ENCODE measurements at places on chromosomes 1 and 21. TPM values are rescaled to one million over a fixed set of nuclear protein-coding genes. Genes with fewer than 3 reads are reported as not detected.

GRCh38 chr1:21089731-21090130 lies 87.0 kb downstream of the EIF4G3 start:
- no peak overlapping the region for H3K4me3 ChIP-seq
- peaks cover 18% of the 10 kb centered on the region for H3K36me3 ChIP-seq

- H3K4me3 ChIP-seq, result no peak overlapping the region
- H3K36me3 ChIP-seq, result no peaks in the 10 kb centered on the region
- no peaks in the 10 kb centered on the region for H3K4me1 ChIP-seq
- H3K27me3 ChIP-seq, result no peaks in the 10 kb centered on the region
- no peak for DNase-seq
These were observed 1361.7 kb upstream of the B3GALT2 start for GRCh38 chr1:194548071-194548470.

GRCh38 chr1:7281821-7282220 lies 489.3 kb upstream of the VAMP3 start:
- H3K27me3 ChIP-seq, result peaks cover 19% of the 10 kb centered on the region
- H3K27ac ChIP-seq, result no peak overlapping the region
- H3K4me3 ChIP-seq, result no peak overlapping the region
- no peak for DNase-seq

- DNase-seq, result no peak
- no peak overlapping the region for H3K27ac ChIP-seq
- H3K36me3 ChIP-seq, result no peaks in the 10 kb centered on the region
- peaks cover 54% of the 10 kb centered on the region for H3K27me3 ChIP-seq
- no peaks in the 10 kb centered on the region for H3K4me1 ChIP-seq
These were observed 94.4 kb upstream of the IGSF21 start for GRCh38 chr1:18013216-18013615.

DNA sequence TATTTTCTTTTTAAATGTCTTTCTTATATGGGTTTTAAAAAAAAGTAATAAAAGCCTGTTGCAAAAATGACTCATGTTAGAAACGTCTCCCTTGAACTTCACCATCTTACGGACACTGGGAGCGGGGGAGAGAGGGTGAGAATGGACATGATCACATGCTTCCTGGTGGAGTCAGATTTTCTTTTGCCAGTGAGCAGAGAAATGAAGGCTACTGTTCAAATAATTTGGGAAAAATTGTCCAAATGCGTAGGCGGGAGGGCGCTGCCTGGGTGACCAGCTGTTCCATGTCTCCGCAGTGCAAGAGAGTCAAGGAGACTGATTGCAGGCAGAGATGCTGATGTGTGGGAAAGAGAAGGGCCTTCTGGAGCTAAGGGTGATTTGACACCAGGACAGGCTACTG lies 23.1 kb downstream of the EIF2D start:
- no peak overlapping the region for H3K4me3 ChIP-seq
- DNase-seq, result peak; percentile 31
- peaks cover 40% of the 10 kb centered on the region for H3K4me1 ChIP-seq
- peak overlapping the region; percentile 30 for H3K27ac ChIP-seq
- H3K36me3 ChIP-seq, result peaks cover 92% of the 10 kb centered on the region

GRCh38 chr1:178847396-178847849 lies 23.5 kb downstream of the ANGPTL1 start:
- H3K27me3 ChIP-seq, result no peaks in the 10 kb centered on the region
- H3K36me3 ChIP-seq, result no peaks in the 10 kb centered on the region
- DNase-seq, result no peak

DNA sequence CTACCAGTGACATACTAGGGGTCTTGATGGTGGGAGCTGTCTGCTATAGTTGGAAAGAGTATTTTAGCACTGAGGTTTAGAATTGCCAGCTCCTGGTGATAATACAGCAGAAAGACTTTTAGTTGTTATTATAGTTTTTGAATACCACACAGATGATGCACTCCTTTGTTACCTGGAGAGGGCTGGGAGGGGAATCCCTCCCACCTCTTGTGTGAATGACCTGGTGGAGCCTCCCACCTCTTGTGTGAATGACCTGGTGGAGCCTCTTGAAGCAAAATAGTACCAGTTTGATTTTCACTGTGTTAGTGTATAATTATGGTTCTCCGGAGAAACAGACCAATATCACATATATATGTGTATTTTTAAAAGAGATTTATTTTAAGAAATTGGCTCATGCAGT lies 3.3 kb downstream of the DISP1 start:
- peak overlapping the region; percentile 56 for H3K27ac ChIP-seq
- H3K4me1 ChIP-seq, result peaks cover 11% of the 10 kb centered on the region
- no peak for DNase-seq

GRCh38 chr1:205805082-205805711 lies 7.8 kb downstream of the SLC41A1 start:
- H3K27me3 ChIP-seq, result no peaks in the 10 kb centered on the region
- H3K36me3 ChIP-seq, result no peaks in the 10 kb centered on the region
- H3K4me1 ChIP-seq, result peaks cover 31% of the 10 kb centered on the region
- H3K27ac ChIP-seq, result no peak overlapping the region

DNA sequence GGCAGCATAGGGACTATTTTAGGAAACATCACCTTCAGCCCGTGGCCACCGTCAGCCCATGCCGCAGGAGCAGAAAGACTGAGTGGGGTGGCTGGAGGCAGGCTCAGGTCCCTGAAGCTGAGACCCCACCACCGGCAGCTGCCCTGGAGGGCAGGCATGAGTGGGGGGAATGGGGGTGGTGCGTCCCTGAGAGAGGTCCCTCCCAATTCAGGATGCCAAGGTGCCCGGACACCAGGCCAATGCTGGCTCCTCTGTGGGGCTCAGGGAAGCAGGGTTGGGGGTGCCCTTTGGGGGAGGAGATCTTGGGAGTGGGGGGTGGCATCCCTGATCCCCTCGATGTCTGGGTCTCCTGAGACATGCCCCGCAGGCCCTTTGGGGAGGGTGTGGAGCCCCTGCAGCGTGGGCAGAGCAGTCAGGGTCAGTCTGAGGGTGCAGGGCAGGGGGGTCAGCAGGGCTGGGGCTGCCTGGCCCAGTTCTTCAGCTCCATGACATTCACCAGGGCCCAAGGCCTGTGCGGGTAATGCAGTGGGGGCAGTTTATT lies 998 bp upstream of the TTC34 start:
- DNase-seq, result no peak
- H3K36me3 ChIP-seq, result no peaks in the 10 kb centered on the region
- H3K4me3 ChIP-seq, result no peak overlapping the region
- H3K27me3 ChIP-seq, result peaks cover 86% of the 10 kb centered on the region

DNA sequence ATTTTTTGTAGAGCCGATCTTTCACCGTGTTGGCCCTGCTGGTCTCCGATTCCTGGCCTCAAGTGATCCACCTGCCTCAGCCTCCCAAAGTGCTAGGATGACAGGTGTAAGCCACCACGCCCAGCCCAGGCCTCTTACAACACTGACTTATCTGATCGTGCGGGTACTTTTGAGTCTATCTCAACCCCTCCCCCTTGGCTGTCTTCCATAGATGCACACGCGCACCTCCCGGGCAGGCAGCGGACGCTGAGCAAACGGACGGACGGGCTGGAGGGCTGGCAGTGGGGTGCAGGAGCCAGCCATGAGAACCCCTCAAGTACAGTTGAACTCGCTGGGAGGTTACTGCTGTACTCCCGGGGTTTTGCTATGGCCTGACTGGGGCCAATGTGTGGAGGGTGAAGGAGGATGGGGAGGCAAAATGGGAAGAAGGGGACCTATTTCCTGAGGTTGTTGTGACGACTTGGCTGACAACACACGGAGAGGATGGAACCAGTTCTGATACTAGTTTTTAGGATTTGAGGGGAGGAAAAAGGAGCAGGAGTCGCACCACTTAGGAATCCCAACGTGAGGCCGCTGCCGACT lies 959 bp downstream of the CD58 start:
- DNase-seq, result peak; percentile 37
- peaks cover 66% of the 10 kb centered on the region for H3K4me1 ChIP-seq
- no peaks in the 10 kb centered on the region for H3K36me3 ChIP-seq
- peak overlapping the region; percentile 86 for H3K4me3 ChIP-seq
- no peaks in the 10 kb centered on the region for H3K27me3 ChIP-seq
- H3K27ac ChIP-seq, result peak overlapping the region; percentile 97

- H3K27me3 ChIP-seq, result no peaks in the 10 kb centered on the region
- no peak overlapping the region for H3K27ac ChIP-seq
- DNase-seq, result no peak
- no peaks in the 10 kb centered on the region for H3K36me3 ChIP-seq
These were observed 79.6 kb downstream of the NKAIN1 start for GRCh38 chr1:31159869-31160611.

DNA sequence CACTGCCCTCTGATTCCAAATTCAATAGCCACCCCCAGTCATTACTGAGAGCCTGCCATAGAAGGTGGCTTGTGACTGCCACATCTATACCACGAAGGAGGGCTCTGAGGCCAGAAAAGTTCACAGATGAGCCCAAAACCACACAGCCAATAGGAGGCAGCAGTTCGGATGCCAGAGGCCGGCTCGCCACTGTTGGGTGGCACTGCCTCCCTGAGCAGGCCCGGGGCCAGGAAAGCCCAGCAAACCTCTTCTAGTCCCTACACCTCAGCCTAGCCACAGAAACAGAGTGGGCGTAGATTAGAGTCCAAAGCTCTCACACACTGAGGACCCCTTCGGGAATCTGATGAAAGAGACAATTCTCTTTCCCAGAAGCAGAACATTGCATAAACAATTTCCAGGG lies 5.9 kb upstream of the CAMK2N1 start:
- peaks cover 58% of the 10 kb centered on the region for H3K27me3 ChIP-seq
- DNase-seq, result no peak
- H3K36me3 ChIP-seq, result no peaks in the 10 kb centered on the region
- no peak overlapping the region for H3K27ac ChIP-seq
- peaks cover 6% of the 10 kb centered on the region for H3K4me1 ChIP-seq

GRCh38 chr21:45820171-45821091 lies 161.1 kb upstream of the COL6A1 start:
- H3K36me3 ChIP-seq, result no peaks in the 10 kb centered on the region
- peak; percentile 93 for DNase-seq
- H3K27me3 ChIP-seq, result no peaks in the 10 kb centered on the region
- no peak overlapping the region for H3K4me3 ChIP-seq

GRCh38 chr1:38029685-38030511 lies 16.7 kb downstream of the POU3F1 start:
- DNase-seq, result no peak
- H3K27me3 ChIP-seq, result peaks cover 21% of the 10 kb centered on the region

DNA sequence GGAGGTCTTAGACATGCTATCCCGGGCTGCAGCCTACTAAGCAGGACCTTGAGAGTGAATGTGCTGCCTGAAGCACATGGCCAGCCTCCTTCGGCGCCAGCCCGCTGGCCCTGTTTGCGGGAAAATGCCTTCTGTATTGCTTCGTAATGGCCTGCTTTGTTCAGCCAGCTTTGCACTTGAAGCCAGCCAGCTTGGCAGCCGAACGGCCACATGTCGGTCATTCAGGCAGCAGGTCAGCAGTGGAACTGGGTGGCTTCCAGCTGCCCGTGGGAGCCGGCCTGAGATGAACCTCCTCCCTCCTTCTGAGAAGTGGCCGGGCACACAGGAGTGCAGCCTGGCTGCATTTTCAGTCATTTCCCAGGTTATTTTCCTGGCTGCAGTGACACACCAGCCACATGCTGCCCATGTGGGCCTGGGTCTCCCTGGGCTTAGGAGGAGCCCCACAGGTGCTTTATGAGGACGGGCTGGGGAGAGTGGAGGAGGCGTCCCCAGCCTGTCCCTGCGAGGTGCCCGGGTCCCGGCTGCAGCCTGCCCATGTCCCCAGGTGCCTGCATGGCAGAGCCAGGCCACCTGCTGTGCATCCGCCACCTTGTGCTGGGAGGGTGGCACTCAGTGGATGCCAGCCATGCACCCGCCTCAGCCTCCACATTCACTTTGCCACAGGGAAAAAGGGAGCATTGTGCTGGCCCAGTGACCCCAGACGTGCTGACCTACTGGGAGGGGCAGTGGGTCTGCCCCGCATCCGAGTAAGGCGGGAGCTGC lies 103.5 kb downstream of the SIK1 start:
- no peak overlapping the region for H3K27ac ChIP-seq
- H3K4me1 ChIP-seq, result peaks cover 9% of the 10 kb centered on the region
- H3K27me3 ChIP-seq, result no peaks in the 10 kb centered on the region
- no peak for DNase-seq
- no peaks in the 10 kb centered on the region for H3K36me3 ChIP-seq

GRCh38 chr1:50553921-50554320 lies 130.7 kb upstream of the DMRTA2 start:
- no peaks in the 10 kb centered on the region for H3K27me3 ChIP-seq
- no peak overlapping the region for H3K4me3 ChIP-seq
- no peaks in the 10 kb centered on the region for H3K4me1 ChIP-seq
- no peaks in the 10 kb centered on the region for H3K36me3 ChIP-seq

DNA sequence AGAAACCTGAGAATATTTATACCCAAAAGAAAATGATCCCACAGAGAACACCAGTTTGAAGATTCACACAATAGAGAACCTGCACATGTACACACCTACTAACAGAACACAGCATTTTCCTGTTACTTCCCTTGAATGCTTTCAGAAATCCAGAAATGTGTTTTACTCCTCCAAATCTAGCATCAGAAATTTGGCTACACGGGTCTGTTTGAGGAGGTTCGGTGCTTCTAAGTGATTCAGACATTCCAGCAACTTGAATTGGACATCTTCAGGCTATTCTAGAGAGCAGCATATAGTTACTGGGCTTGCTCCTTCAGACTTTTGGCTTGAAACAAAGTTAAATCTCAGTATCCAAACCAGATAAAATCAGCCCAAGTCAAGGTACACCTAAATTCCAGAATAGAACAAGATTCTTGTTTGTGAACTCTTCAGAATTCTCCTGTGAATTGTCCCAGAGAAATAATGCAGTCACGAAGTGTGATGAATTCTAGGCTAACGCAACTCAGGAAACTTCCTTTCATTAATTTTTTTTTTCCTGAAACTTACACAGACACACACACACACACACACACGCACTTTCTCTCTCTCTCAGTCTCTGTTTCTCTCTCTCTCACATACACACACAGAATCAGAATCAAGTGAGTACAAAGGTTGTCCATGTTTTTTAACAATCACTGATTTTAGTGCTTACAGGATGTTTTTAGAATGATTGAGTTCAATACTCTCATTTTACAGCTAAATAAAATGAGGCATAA lies 278.4 kb upstream of the SNX7 start:
- H3K27ac ChIP-seq, result no peak overlapping the region
- H3K4me3 ChIP-seq, result no peak overlapping the region
- H3K36me3 ChIP-seq, result no peaks in the 10 kb centered on the region
- no peak for DNase-seq

GRCh38 chr1:198166900-198167299 lies 10.1 kb downstream of the NEK7 start:
- H3K4me1 ChIP-seq, result peaks cover 14% of the 10 kb centered on the region
- no peaks in the 10 kb centered on the region for H3K36me3 ChIP-seq
- DNase-seq, result no peak
- H3K27ac ChIP-seq, result no peak overlapping the region

GRCh38 chr1:18653367-18653766 lies 22.7 kb downstream of the PAX7 start:
- H3K27me3 ChIP-seq, result peaks cover 98% of the 10 kb centered on the region
- DNase-seq, result no peak
- H3K27ac ChIP-seq, result no peak overlapping the region
- no peak overlapping the region for H3K4me3 ChIP-seq
- no peaks in the 10 kb centered on the region for H3K36me3 ChIP-seq
- no peaks in the 10 kb centered on the region for H3K4me1 ChIP-seq

- H3K36me3 ChIP-seq, result peaks cover 8% of the 10 kb centered on the region
- no peak for DNase-seq
- no peak overlapping the region for H3K4me3 ChIP-seq
- H3K4me1 ChIP-seq, result no peaks in the 10 kb centered on the region
These were observed 31.7 kb downstream of the GPATCH2 start for GRCh38 chr1:217599154-217599553.

The OR2AK2 gene
- total RNA-seq, result not detected

The SPATA21 gene
- not detected for total RNA-seq

The ANKRD45 gene
- 1.7 TPM for total RNA-seq

The DNAJC28 gene
- 1.2 TPM for total RNA-seq

The EPHX1 gene
- total RNA-seq, result 116 TPM

The EVA1C gene
- 21.8 TPM for total RNA-seq

The FMO4 gene
- 4.8 TPM for total RNA-seq

The NPR1 gene
- 26.9 TPM for total RNA-seq

The GRIK1 gene
- total RNA-seq, result not detected

The NBPF3 gene
- 3.6 TPM for total RNA-seq

The HAO2 gene
- not detected for total RNA-seq

The MIA3 gene
- 62.0 TPM for total RNA-seq

The ENTREP3 gene
- 33.5 TPM for total RNA-seq

The PLA2G2D gene
- not detected for total RNA-seq
